ENCODE measurements at places on chromosomes 7 and 10.

GRCh38 chr7:29167721-29168120 lies 21.4 kb upstream of the CPVL start:
- DNase-seq, result no peak

GRCh38 chr7:99012722-99013121 lies 131.2 kb downstream of the SMURF1 start:
- DNase-seq, result no peak

DNA sequence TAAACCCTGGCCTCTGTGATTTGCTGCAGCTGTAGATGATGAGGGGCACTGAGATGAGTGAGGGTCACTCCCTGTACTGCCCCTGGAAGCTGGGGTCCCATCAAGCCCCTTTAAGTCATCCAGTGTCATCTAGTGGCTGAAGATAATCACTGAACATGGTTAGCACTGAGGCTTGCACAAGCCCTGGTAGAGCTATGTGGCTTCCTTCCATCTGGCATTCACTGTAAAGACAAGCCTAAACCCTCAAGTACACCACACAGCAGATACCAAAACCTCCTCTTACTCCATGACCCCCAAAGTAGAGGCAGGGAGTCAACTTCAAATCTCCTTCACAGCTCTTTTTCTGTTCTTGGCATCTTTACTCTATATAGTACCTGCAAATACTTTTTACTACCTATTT lies 72.7 kb upstream of the MRLN start:
- DNase-seq, result no peak

GRCh38 chr7:115086146-115086841 lies 164.4 kb downstream of the MDFIC start:
- DNase-seq, result no peak

GRCh38 chr10:123967626-123968243 lies 76.1 kb upstream of the CPXM2 start:
- DNase-seq, result peak; percentile 23

DNA sequence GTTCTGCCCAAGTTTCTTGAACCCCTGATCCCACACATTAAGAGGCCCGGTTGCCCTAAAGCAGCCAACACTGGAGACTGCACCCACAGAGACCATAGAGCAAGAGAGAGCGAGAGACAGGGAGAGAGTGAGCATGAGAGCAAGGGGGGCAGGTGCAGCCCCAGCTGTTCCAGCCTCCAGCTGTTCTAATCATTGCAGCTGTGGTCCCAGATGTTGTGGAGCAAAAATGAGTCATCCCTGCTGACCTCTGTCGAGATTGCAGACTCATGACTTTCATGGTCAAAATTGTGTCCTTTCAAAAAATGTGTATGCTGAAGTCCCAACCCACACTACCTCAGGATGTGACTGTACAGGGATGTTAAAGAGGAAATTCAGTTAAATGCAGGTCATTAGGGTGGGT lies 143.9 kb upstream of the FRMD4A start:
- DNase-seq, result no peak

- DNase-seq, result no peak
Observed at GRCh38 chr7:33534833-33535232, 370.5 kb upstream of the BMPER start.

- DNase-seq, result no peak
Observed at GRCh38 chr7:1494866-1495563, 9.2 kb downstream of the INTS1 start.

DNA sequence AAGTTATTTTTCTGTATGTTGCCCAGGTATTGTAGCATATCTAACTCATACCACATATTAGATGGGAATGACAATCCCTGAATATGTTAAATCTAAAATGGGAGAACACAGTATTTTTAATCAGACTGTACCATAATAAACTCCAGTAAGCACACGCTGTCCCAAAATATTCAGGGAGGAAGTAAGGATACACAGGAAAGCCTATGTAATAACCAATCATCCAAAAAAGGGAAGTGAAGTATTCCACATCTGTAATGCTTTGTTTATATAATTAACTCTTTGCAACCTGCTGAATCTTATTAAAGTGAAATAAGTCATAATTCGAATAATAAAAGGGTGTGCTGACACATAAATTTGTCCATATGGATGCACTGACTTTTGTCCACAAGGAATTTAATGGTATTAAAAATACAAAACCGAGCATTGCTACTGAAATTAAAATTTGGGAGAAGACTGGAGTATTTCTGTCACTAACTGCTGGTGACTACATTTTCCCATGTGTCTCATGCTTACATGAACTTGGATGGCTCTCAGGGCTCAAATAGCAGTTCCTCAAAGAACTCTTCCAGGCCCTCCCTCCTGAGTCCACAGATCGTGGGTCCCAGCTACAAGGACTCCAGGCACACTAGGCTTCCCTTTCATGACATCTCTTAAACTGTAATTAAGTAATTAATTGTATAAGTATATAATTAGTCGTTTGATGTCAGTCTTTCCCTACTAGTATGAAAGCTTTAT lies 120.6 kb downstream of the NEBL start:
- DNase-seq, result no peak

DNA sequence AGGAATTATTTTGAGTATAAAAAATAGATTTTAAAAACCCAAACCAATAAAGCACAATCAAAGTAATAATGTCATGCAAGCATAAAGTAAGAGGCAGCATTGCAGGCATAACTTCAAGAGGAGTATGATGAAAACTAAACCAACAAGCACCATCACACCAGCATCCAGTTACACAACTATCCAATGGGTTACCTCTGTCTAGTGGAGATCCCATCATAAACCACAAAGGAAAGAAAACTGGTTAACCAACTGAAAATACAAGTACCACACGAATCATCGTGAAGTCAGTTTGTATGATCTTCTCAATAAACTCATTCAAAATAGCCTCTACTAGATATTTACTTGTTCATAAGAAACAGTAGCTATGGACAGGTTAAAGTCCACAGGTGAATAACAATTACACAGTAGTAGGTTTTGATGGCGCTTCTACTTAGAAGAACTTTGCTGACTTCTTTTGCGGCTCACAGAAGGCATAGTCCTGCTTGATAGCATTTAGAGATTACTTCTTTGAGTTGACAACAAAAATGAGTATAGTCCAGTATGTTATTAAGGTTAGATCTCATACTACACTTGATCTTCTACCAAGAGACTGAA lies 116.6 kb downstream of the MICU1 start:
- DNase-seq, result no peak

DNA sequence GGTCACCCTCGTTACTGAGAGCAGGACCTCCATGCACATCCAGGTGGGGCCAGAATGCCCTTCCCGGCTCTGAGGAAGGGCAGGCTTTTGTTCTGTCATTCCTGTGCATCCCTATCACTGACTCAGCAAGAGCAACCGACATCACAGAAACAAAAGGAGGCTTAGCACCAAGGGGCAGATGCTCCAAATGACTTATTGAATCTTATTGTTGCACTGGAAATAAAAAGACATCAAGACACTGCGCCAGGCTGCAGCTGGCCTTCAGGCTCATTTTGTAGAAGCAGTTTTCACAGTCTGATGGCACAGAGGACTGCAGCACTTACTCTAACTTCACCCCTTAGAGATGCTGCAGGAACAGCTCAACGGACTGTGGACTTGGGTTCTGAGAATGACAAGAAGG lies 126.4 kb downstream of the PAXIP1 start:
- DNase-seq, result no peak

- no peak for DNase-seq
Observed at GRCh38 chr7:156675721-156676120, 35.1 kb downstream of the RNF32 start.

GRCh38 chr10:8146650-8147049 lies 92.2 kb downstream of the GATA3 start:
- DNase-seq, result no peak

- no peak for DNase-seq
Observed at GRCh38 chr10:99916776-99917175, 93.0 kb downstream of the DNMBP start.

DNA sequence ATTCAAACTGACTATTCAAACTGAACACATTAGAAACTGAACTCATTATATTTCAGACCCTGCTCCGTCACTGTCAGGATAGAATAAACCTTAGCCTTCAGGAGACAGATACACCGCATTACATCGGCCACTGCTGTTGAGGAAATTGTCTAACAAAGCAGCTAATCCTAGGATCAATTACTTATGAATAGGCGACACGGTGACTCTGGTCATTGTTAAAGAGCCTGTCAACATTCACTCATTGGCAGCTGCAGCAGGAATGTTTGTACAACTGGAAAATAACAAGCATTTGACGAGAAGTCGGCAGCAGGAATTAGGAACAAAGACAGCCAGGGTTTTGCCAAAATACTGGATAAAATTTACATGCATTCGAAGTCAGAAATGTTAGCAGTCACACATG lies 112.0 kb upstream of the MKX start:
- DNase-seq, result no peak

DNA sequence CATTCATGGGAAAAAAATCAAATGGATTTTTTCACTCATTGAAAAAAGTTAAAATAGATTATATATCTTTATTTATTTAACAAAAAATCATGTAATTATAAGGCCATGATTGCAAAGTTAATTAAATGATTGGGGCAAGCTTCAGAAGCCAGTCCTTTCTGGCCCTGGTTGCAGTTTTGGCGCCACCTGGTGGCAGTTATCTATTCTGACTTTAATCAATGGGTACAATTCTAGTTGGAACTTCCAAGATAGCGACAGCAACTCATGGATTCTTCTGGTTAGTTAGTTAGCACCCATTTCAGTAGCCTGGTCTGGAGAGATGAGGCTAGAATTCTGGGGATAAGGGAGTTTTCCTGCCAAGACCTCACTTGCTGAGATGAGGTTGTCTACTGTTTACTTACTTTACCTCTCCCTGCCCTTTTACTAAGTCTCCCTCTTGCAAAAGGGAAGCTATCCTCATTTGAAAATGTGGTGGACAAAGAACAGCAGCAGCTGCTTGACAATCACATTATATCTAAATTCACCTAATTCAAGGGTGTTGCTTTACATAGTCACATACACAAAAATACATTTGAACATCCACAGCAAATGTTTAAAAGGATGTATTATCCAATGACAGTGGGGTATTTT lies 42.3 kb downstream of the NOC3L start:
- DNase-seq, result peak; percentile 60

- no peak for DNase-seq
Observed at GRCh38 chr10:13704964-13705363, 118.2 kb downstream of the PRPF18 start.

DNA sequence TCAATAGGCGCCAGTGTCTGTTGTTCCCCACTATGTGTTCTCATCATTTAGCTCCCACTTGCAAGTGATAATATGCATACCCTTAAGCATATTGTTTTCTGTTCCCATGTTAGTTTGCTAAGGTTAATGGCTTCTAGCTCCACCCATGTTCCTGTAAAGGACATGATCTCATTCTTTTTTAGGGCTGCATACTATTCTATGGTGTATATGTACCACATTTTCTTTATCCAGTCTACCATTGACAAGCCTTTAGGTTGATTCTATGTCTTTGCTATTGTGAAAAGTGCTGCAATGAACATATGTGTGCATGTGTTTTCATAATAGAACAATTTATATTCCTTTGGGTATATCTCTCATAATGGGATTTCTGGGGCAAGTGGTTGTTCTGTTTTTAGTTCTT lies 77.8 kb upstream of the PLXDC2 start:
- DNase-seq, result no peak

DNA sequence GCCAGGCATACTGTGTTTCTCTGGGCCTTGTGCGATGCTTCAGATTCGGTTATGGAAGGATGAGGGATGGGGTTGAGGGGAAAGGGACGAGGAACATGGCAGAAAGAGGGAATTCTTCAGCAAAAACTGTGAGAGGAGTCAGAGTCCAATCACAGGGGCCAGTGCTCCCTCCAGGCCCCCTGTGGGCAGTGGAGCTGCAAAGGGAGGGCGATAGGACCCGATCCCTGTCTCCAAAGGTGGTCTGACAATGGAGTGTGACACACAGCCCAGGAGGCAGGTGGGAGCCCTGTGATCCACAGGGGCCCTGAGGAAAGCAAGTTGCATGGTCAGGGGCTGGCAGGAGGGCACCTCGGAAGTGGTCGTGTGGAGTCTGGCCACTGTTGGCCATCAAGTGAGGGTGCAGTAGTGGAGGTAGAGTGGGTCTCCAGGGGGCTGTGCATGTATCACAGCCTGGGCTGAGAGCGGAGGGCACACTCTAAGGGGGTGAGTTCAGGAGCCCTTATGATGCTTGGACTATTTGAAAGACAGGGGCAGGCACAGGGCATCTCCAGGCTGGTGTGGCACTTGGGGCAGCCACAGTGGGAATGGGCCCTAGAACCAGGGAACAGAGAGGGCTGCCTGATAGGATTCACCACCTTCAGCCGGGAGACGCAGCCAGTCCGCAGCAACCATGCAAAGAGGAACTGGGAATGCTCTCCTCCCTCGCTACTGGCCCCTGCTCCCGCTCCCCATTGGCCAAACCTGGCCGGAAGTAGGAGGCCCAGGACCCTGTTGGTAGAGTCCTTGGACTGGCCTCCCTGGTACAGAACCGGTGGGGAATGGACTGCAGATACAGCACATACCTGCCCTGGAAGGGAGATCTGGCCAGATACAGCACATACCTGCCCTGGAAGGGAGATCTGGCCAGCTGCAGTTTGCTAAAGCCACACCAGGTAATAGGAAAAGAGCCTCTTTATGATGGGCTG lies 115.9 kb downstream of the ADCY1 start:
- no peak for DNase-seq

DNA sequence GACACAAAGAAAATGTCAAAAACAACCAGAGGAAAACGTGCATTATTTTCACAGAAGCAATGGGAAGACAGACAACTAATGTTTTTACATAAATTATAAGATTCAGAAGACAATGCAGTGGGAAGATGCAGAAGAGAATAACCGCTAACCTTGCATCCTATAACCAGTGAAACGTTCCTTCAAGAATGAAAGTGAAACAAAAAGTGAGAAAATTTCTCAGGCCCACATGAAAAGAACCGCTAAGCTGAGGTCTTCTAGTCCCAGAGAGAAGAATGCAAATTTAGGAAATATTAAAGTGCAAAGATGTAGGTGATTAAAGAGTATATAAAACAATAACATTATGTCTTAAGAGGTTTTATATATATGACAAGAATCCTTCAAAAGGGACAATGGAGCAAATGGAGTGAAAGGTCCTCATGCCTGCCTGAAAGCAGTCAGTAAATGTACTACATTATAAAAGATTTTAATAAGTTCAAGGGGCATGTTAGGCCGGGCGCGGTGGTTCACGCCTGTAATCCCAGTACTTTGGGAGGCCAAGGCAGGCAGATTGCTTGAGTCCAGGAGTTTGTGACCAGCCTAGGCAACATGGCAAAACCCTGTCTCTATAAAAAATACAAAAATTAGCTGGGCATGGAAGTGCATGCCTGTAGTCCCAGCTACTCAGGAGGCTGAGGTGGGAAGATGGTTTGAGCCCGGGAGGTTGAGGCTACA lies 43.1 kb upstream of the DDC start:
- DNase-seq, result no peak

DNA sequence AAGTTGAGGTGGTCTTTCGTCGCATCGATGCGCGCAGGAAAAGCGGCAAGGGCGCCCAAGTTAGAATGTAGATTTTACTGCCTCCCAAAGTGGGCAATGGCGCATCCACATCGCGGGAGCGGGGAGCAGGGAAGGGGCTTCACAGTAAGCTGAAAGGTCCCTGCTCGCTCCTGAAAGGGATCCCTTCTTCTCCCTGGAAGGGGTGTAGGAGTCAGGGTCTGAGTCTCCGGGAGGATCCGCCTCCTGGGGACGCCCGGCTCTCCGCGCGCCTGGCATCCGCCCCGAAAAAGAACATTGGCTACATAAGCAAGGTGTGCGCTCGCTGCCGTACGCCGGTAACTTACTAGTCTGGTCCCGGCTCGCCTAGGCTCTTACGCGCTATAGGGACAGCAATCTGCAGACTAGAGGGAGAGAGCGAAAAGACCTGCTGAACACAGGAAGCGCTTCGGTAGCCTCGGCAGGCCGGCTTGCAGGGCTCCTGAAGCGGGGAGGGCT lies 804 bp downstream of the UNC5B start:
- no peak for DNase-seq

- no peak for DNase-seq
Observed at GRCh38 chr7:139131601-139132041, 22.1 kb upstream of the ZC3HAV1 start.

Measured in T-helper 9 cell (primary cell).